Cortex of kidney (tissue), 1 donor: ENCODE measurements at places on chromosomes 11 and 22.

DNA sequence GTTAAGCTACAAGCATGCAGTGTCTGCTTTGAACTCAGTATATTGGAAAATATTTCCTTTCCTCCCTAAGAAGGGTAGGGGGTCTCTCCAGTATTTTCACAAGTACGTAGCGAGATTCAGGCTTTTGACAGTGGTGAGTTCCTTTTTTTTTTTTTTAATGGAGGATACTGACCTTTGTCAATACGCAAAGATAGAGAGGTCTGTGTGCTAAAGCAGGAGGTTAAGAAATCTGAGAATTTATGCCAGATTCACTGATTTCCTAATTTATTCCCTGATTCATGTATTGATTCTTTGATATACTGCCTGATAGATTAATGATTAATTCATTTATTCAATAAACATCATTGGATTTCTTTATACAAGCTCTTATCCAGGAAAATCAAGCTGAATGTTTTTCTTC, 106.7 kb upstream of the CADM1 start:
- DNase-seq, result no peak

DNA sequence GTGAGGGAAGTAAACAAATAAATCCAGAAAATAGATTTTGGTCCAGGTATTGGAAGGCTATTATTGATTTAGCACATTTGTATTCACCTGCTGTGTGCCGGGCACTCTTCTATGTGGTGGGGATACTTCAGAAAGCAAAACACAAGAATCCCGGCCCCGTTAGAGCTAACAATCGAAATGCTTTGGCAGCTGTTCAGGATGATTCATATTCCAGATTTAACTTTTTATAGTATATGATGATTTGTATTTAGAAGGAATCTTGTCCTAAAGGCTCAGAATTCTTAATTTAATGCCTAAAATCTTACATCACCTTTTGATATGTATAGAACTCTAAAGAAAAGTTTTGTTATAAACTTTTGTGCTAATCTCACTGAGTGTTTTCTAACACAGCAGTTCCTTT, 28.0 kb downstream of the ZC3H12C start:
- no peak for DNase-seq

- no peak for DNase-seq
Measured at GRCh38 chr11:66529069-66529468, 16.8 kb downstream of the ZDHHC24 start.

DNA sequence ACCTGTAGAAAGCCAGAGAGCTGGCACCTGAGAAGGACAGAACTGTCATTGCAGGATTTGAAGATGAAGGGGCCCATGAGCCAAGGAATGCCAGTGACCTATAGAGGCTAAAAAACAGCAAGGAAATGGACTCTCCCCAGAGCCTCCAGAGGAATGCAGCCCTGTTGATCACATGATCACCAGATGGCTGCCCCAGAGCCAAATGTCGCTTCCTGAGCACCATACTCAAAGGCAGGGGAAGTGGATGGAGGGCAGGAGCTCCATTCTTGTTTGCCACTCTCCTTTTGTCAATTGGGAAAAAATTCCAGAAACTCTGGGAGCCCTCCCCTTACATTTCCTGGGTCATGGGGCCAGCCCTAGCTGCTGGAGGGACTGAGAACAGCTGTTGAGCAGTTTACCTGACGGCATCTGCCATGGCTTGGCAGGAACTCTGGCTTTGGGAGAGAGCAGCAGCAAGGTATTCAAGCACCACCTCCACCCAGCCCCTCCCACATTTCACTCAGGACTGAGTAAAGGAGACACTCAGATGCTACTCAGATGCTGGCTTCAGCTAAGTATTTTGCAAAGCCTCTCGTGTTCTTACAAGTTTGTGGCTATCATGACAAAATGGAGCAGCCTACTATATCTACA, 46.9 kb downstream of the DKK3 start:
- no peak for DNase-seq

DNA sequence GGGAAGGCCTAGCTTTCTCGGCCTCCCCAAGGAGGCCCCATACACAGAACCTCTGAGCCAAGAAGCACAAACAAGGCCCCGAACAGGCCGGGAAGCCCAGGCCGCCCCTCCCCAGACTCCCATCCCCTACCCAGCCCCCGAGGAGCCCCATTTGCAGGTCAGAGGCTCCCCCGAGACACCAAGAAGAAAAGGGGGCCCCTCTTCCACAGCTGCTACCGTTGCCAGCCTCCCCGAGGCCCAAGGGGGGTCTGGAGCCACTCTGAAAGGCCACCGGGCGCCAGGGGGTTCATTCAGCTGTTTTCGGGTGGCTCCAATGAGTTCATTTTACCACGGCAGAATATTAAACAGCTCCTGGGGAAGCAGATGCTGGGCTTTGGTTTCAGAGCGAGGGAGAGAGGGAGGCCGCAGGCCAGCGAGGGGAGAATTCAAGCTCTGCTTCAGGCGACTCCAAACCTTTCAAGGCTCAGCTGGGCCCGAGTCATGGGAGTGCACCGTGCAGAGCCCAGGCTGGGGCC, 28.5 kb downstream of the MN1 start:
- DNase-seq, result no peak

GRCh38 chr11:85062659-85063058, 564.5 kb downstream of the DLG2 start:
- no peak for DNase-seq

DNA sequence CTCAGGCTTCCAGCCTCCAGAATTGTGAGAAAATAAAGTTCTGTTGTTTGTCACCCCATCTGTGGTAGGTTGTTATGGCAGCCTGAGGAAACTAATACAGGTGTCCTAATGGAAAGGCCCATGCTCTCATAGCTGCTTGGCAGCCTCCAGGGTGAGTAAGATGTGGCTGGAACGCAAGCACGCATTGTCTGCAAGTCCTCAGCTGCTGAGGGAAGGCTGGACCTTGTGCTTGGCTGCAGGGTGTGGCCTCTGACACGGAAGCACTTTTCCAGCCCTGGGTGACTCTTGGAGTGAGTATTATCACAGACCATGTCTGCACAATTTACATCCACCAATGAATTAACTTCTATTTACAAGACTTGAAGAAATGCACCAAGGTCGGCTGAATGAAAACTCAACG, 44.4 kb upstream of the BARX2 start:
- DNase-seq, result no peak

GRCh38 chr11:29320196-29320595, 696.6 kb downstream of the KCNA4 start:
- DNase-seq, result no peak

GRCh38 chr11:120107692-120108091, 30.2 kb downstream of the TRIM29 start:
- no peak for DNase-seq

- DNase-seq, result no peak
Measured at GRCh38 chr11:50032574-50032973, at the start of gene OR4C45. Gene OR4C45 (plus strand): TSS chr11:50032874.

DNA sequence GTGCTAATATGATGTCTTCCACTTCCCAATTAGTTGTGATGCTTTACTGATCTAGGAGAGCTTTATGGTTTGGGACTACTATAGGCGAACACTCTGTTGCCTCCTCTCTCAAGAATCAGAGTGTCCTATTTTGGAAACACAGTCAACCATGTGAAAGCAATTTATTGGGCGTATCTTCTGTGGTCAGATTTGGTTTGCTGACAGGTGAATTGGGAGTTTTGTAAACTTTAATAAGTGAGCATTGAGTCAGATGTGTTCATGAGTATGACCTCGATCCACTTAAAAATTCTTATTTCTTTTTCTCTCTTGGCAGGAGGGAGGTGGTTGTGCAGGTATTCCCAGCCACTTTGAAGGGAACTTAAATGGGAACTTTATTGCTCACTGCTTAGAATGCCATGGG, 4.4 kb downstream of the CAT start:
- DNase-seq, result no peak

DNA sequence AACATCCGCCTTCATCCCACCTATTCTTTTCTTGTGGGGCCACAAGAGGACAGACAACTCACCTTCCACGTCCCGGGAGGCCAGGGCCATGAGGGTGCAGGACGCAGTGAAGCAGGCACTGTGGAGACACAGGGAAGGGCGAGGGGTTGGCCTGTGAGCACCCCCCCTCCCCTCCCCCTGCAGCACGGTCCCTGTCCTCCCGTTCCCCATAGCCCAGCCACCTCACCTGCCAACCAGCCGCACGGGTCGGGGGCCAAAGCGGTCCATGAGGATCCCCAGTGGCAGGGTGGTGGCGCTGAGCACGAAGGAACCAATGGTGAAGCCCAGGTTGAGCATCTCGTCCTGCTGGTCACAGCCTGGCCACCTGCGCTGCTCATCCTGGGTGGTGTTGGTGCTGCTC, 14.6 kb downstream of the SLC43A1 start:
- no peak for DNase-seq

- DNase-seq, result no peak
Measured at GRCh38 chr22:31618057-31618456, 44.0 kb downstream of the PISD start.

DNA sequence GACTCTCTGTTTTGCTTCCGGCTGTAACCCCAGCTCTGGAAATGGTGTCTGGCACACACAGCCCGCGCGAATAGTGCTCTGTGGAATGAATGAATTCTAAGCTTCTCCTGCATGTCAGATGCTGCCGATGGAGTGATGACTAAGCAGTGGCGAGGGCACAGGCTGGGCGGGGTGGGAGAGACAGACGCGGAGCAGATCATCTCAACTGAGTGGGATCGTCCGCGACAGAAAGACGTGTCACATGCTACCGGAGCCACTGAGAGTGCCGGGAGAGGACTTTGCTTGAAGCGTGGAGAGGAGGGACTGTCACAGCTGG, 334.5 kb downstream of the CTTN start:
- DNase-seq, result no peak

- DNase-seq, result no peak
Measured at GRCh38 chr11:439315-440064, 2.3 kb downstream of the ANO9 start.

GRCh38 chr11:81886406-81887075, 847.1 kb downstream of the FAM181B start:
- no peak for DNase-seq

DNA sequence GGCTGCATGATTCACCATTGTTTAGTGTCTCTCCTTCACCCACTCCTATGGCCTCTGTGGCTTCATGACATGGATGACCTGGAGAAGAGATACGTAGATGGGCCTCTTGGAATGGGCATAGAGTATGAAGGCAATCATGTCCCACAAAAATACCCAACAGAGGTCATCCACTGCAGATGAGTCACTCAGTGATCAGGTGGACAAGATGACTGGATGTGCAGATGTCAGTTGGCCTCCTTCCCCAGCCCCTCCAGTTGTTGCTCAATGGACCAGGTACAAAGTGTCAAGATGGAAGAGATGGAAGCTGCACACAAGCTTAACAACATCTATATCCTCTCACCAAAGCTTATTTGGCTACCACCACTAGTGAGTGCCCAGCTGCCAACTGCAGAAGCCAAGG, 41.0 kb upstream of the CLPB start:
- DNase-seq, result no peak

- DNase-seq, result no peak
Measured at GRCh38 chr11:95443386-95443785, 212.4 kb upstream of the SESN3 start.

- no peak for DNase-seq
Measured at GRCh38 chr11:11072067-11072466, 214.2 kb upstream of the ZBED5 start.

- no peak for DNase-seq
Measured at GRCh38 chr11:59785818-59786217, 24.8 kb downstream of the MRPL16 start.

GRCh38 chr11:106679581-106679980, 338.7 kb downstream of the GUCY1A2 start:
- no peak for DNase-seq

DNA sequence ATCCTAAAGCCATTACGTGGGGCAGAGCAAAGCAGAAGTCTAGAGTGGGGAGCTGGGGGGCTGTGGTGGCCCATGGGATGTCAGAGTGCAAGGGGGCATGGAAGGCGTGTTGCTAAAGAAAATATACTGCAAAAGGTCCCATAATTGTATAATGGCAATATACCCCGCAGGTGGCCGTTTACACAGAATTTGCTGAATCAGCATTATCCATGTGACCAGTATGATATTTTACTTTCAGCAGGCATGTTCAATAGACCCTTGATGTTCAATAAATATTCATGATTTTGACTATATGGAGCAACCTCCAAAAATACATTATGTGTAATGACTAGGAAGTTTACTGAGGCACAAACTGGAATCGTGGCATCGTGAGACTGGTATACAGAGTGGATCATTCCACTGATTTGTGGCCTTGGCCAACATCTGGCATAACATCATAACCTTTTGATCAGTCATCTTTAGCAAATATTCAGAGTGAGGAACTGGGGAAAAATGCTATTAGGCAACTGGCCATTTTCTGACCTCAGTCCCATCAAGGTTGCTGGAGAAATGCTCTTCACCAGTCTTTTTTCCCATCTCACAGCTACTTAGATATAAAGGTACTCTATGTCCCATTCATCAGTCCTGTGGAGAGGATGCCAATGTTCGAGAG, 29.3 kb upstream of the PPP2R1B start:
- no peak for DNase-seq

GRCh38 chr22:44091751-44092150, 67.6 kb downstream of the PARVB start:
- DNase-seq, result no peak

- DNase-seq, result no peak
Measured at GRCh38 chr11:105232021-105232420, 92.5 kb upstream of the CARD18 start.

DNA sequence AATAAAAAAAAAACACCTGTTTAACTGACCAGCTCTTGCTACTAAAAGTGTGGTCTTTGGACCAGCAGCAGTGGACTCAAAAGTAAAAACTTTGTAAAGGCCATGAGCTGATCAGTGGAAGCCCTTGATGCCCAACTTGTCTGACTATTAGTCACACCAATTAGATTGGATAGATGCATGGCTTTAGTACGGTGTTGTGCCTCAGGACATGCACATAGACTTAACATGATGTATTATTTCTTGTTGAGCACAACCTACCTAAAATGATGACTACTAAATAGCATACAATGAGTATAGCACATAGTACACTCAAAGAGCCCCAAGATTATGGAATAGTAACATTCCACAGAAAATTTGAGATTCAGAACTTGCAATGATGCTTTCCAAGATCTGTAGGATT, 95.1 kb upstream of the FIBIN start:
- DNase-seq, result no peak
